Amygdala (tissue), 56 donors: ENCODE measurements at places on chromosomes 6 and 20.

DNA sequence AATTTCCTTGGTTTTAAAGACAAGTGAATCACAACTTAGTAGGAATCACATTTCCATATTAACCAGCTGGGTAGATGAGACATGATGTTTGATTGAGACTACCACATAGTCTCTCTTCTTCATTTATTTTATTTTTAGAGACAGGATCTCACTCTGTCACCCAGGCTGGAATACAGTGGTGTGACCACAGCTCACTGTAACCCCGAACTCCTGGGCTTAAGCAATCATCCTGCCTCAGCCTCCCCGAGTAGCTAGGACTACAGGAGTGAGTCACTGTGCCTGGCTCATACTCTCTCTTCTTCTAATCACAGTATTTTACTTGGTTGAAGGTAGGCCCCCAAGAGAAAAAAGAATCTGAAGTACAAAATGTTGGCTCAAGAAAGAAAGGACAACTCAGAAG is 80.2 kb upstream of the ASF1A start:
- no peak for DNase-seq

DNA sequence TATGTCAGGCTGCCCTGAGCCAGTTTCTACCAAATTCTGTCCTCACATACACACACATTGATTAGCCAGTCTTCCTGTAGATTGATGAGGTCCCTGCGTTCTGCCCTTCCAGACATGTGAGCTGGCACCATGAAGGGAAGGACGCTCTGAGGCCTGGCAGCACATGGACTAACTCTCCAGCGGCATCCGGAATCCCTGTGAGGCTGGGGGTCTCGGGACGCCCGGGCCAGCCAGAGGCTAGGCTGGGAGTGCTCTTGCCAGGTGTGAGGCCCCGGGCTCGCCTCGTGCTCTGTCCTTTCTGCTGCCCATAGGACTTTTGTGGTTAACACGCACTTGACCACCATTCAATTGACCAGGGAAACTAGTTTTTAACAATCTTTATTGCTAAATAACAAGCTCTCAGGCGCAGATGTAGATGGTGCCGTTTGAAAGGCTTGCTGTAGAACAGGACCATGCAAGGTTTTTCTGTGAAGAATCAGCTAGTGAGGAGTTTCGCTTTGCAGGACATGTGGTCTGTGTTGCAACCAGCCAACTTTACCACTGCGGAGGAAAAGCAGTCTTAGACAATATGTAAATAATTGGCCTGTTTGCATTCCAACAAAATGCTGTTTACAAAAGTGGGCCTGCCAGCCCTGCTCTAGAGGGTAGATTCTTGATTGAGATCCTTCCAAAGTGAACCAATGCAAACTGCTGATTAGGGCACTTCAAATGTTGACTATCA is 29.3 kb downstream of the FOXF2 start:
- no peak for DNase-seq

- no peak for DNase-seq
These were observed 132.7 kb downstream of the SNX5 start for GRCh38 chr20:17835934-17836300.

DNA sequence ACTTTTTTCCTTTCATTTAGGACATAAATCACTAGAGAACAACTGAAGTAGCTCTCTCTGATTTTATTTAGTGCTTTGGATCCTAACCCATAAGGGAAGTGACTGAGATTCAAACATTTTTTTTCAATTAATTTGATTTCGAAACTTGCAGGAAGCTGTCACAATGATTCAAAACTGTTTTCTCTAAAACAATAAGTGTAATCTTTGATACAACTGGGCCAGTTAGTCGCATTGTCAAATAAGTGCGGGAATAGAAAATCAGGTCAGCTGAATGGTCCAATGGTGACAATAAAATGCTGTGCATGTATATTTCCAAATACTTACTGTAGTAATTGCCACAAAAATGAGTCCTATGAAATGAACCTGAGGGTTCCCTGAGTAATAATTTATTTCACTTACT is 930.8 kb downstream of the TFAP2A start:
- DNase-seq: no peak

GRCh38 chr6:115882174-115882573 is 178.5 kb downstream of the FRK start:
- DNase-seq: no peak

DNA sequence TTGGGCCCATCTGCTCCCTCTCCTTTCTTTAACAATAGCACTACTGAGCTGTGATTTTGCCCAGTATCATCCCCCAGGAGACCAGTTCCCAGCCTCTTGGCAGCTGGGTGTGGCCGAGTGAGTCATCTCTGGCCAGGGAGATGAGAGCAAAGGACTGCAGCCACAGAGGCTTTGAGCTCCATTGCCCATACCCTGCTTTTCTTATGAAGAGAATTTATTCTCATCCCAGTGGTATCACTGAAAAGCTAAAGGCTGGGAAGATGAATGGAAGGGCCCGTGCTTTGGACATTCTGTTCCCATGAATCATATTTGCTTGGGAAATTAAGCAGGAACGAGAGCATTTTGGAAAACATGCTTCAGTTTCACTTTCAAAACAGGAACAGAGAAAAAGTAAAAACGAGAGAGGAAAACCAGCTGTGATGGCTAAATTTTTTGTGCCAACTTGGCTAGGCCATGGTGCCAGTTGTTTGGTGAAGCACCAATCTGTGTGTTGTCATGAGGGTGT is 14.9 kb downstream of the CST3 start:
- DNase-seq: no peak

GRCh38 chr6:161919691-161920090 is 645.8 kb upstream of the AGPAT4 start:
- DNase-seq: no peak

DNA sequence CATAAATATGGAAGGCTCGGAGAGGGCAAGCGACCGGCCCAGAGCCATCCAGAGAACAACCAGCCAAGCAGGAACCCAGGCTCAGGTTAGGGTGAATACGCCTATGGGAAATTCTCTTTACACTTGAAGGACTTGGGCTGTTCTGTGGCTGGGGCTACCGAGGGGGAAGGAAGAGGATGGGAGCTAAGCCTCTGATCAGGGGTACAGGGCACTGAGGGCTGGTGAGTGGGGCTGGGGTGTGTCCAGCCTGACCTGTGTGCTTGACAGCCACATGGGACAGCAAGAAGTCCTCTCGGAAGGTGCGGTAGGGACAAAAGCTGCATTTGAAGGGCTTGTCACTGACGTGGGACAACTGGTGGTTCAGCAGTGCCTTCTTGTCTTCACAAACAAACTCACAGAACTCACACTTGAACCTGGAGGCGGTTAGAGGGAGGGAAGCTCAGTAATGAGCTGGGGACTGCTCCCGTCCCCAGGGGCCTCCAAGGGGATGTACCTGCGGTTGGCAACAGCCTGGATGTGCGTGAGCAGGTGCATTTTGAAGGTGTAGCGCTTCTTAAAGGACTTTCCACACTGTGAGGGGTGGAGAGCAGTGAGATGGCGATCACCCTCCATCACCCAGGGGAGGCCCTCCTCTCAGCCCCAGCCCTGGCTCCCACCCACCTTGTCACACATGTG is 11.9 kb downstream of the ZNF335 start:
- DNase-seq: no peak

DNA sequence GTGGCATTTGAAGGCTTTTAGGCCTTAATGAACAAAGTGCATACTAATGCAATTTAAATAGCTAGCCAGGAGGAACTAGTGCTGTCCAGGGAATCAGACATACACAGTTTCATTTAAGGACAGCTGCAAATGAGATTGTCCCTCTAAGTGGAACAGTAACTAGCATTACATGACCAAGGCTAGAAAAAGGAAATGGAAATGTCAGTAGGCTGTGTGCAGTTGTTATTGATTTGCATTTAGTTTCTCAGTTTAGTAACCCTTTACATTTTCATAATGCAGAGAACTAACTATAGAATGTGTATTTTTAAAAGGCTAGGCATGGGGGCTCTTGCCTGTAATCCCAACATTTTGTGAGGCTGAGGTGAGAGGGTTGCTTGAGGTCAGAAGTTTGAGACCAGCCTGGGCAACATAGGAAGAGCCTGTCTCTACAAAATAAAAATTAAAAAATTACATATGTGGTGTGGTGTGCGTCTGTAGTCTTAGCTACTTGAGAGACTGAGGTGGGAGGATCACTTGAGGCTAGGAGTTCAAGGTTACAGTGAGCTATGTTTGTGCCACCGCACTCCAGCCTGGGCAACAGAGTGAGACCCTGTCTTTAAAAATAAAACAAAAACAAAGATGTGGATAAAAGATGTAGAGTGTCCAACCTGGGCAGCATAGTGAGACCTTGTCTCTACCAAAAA is 468.0 kb downstream of the UTRN start:
- DNase-seq: no peak
